Natural killer cell (primary cell): ENCODE measurements at places on chromosomes 6 and 20. TPM values are rescaled to one million over a fixed set of nuclear protein-coding genes. Genes with fewer than 3 reads are reported as not detected.

GPR6 gene
- not detected for total RNA-seq

FOXF2 gene
- not detected for total RNA-seq

SIGLEC1 gene
- 0.30 TPM for total RNA-seq

KHDC1L gene
- total RNA-seq = 2.1 TPM

CASS4 gene
- 9.3 TPM for total RNA-seq

MYCT1 gene
- total RNA-seq = 0.25 TPM

VEGFA gene
- total RNA-seq = 3.7 TPM

HCK gene
- total RNA-seq = 12.4 TPM

CALHM4 gene
- total RNA-seq = not detected

STMND1 gene
- not detected for total RNA-seq

- DNase-seq = no peak
These were observed 118.8 kb downstream of the COL19A1 start for GRCh38 chr6:69985180-69985579.

DNA sequence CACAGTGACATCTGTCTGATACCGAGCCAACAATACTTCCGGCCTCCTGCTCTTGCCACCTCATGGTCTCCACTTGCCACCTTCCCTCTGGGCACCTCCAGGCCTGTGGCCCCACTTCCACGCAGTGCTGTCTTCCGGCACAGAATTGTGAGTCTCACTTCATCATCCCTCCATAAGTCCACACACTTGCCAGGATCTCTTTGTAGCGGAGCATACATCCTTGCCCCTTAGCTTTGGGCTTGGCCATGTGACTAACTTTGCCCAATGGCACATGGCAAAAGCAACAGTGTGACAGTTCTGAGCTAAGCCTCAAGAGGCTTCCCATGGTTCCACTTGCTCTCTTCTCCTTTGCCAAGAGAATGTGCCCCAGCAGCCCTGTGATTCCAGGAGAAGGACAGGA is 4.5 kb upstream of the C20orf202 start:
- DNase-seq = no peak

- DNase-seq = no peak
These were observed 511.3 kb downstream of the ADGRB3 start for GRCh38 chr6:69146385-69146784.

DNA sequence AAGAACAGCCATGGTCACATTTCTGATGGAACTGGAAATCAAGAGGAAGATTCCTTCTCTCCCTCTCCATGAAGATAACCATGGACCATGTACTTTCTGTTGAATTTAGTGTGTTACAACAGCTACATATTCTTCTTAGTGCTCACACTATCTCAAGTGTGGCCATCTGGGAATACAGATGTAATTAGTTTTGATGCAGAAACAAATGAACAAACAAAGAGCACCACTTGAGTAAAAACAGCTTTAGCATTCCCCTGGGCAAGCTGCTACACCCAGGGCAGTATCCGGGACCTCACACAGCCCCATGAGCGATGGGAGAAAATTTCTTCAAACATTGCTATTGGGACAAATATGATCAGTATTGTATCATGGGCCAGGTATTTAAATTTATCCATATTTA is 75.2 kb downstream of the RAMACL start:
- no peak for DNase-seq

GRCh38 chr6:67914419-67914818 is 720.7 kb upstream of the ADGRB3 start:
- DNase-seq = no peak

- no peak for DNase-seq
These were observed 2.5 kb upstream of the BNIP5 start for GRCh38 chr6:36339146-36339545.

GRCh38 chr6:25254671-25255070 is 24.5 kb upstream of the CARMIL1 start:
- no peak for DNase-seq

DNA sequence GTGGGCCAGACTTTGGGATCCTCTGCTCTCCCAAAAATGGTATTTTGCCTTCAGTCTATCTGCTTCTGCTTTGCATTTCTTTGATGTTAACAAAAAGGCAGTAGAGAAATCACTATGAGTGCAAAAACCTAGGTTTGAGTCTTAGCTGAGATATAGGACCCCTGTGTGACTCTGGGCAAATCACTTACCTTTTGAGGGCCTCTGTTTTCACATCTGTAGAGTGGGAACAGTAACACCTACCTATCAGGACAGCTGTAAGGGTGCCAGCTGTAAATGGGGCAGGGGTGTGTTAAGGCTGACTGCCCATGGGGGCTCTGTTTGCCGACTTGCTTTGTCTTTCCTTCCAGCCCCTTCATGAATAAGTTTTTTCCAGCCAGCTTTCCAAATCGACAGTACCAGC is 30.4 kb downstream of the HM13 start:
- no peak for DNase-seq

GRCh38 chr6:137286916-137287315 is 67.7 kb upstream of the IFNGR1 start:
- DNase-seq = no peak

- no peak for DNase-seq
These were observed 45.3 kb downstream of the ELOVL4 start for GRCh38 chr6:79902046-79902445.

GRCh38 chr6:7418238-7418905 is 28.8 kb downstream of the RIOK1 start:
- DNase-seq = no peak

GRCh38 chr6:43074847-43075669 is 1.1 kb upstream of the PTK7 start:
- no peak for DNase-seq

- no peak for DNase-seq
These were observed 53.8 kb upstream of the CCDC28A start for GRCh38 chr6:138719744-138720143.

DNA sequence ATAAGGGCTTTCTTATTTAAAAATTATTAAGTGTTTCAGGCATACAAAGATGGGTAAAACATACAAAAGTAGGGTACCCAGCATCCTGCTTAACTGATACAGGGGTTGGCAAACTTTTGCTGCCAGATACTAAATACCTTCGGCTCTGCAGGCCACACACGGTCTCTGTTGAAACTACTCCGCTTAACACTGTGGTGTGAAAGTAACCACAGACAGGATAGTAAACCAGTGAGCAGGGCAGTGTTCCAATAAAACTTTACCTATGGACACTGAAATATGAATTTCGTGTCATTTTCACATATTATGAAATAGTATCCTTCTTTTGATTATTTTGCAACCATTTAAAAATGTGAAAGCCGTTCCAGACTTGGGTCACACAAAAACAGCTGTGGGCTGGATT is 92.4 kb downstream of the EYA2 start:
- DNase-seq = no peak

DNA sequence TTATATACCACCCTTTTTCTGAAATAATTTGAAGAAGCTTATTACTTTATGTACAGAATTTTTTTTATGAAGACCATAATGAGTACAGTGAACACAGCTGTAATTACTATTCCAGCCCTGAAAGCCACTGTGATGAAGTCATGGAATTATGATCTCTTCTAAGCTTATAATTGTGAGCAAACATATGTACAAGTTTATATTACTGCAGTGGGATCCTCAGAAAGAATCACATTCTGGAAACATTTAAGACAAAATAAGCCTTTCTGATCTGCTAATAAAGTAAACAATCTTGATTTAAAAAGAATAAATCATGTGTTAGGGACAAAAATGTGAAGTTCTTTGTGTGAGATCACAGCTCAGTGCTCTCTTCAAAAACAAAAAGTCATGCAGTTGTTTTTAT is 560.4 kb downstream of the CD109 start:
- no peak for DNase-seq

GRCh38 chr6:133764008-133764753 is 124.7 kb upstream of the TCF21 start:
- no peak for DNase-seq
